ENCODE measurements at places on chromosomes 2 and 18.

DNA sequence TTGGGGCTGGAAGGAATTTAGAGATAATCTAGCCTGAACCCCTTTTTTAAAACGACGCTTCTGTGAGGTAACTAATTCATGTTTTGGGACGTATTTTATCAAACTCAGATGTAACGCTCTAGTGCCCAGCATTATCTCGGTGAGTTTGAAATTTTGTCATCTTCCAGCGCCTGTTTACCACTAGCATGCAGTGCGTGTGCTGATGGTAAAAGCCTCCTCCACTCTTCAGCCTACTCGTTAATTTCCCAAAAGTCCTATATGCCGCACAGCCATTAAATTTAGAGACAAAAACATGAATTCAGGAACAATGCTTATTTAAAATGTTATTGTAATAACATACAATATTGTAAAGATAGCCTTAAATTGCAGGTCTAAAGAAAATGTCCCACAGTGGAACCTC lies 2.8 kb downstream of the ZCCHC2 start:
- no peak for DNase-seq

- no peak for DNase-seq
Measured at GRCh38 chr2:144354953-144355352, 165.0 kb downstream of the ZEB2 start.

DNA sequence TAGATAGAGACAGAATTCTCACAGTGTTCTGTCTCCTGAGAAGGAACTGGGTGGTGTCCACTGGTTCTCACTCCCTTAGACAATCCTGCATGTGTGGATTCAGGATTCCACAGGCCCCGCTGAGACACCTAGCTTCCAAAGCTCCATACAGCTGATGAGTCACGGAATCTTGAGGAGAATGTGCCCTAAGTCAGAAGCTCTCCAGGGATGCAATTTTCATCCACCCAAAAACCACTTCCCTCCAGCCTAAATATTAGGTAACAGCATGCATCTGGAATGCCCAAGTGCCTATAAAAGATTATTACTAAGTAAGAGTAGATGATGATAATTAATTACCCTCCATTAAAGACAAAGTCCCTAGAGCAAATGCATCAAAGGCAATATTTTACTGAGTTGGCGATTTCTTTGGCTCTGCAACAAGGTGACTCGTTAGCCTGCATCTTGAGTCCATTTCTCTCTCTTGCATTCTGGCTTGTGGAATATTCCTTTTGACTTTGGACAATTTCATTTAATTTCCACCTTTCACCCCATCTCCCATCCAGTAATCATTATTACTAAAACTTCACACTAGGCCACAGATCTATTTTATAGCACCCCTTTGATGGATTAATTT lies 475.1 kb downstream of the TNS1 start:
- DNase-seq, result no peak

DNA sequence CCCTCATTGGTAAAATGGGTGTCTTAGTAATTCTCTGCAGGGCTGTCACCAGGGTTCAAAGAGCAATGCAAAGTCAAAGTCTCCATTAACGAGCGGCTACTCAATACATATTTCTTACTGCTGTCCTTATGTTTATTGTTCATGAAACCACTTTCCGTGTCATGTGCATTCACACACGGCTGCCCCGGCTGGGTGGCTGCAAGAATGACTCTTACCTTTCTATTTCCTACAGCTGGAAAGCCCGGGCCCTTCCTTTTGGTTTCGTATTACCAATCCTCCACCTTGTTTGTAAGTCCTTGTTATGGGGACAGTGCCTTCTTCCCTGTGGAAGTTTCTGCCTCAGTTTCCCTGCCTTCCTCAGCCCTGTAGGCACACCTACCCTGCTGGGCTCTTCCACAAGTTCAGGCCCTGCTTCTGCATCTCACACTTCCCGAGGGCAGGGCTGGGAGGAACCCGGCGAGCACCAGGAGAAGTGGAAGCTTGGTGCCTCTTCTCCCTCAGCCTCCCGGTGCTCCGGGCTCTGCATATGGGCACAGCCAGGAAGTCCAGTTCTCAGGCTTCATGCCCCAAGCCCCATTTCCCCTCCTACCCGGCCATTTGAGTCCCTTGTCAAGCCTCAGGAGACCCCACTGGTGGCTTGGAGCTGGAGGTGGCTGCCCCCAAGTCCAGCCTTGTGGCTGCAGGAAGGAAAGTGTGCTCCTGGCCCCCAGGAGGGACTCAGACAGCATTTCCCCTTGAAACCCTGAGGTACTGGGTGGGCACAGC lies 18.7 kb upstream of the ACKR3 start:
- DNase-seq, result no peak

GRCh38 chr2:108776475-108776874 lies 10.1 kb upstream of the CCDC138 start:
- DNase-seq, result no peak

DNA sequence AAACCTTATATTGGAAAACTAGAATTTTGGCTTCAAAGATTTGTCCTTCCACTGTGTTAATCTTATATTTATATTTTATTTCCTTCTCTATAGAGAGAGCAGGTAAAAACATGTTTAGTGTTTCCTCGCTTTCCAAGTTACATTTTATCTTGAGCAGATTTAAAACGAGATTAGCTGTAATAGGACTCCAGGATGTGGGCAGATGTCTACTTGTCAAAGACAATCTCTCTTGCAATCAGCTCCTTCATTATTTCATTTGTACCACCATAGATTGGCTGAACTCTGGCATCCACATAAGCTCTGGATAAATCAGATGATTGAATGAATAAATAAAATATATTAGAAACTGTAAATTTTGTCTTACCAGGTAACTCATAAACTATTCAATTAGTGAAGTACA lies 17.5 kb upstream of the KANSL1L start:
- DNase-seq, result no peak

DNA sequence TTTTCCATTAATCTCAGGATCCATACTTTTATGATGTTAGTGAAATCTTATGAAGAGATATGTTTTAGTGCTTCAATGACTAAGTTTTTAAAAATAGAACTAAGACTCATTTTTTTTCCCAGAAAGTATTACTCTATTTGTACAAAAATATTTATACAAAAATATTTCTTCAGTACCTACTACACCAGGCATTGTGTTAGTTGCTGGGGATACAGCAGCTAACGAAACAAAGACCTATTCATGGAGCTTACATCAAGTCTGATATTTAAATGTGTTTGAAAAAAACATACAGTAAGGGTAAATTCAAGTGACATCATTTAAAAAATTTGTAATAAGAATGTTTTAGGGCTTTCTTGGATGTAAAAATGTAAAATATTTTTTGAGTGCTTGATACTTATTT lies 11.6 kb downstream of the VAPA start:
- no peak for DNase-seq

- no peak for DNase-seq
Measured at GRCh38 chr2:36277881-36278523, 77.6 kb upstream of the CRIM1 start.

DNA sequence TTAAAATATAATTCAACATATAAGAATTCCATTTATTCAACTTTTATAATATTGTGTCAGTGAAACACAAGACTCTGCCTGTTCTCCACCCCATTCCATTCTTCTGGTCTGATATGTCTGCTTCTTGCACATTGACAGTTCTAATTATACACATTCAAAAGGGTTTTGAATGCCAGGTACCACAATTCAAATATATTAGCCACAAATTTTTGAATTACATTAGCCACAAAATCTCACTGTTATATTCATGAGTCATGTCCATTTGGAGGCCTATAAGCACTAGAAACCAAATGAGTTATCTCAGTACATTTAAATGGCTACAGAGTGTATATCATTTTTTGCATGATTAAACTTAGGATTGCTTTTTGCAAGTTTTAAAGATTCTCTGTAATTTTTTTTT lies 72.1 kb downstream of the CCDC150 start:
- no peak for DNase-seq

- no peak for DNase-seq
Measured at GRCh38 chr2:204114295-204115136, 178.0 kb downstream of the ICOS start.

DNA sequence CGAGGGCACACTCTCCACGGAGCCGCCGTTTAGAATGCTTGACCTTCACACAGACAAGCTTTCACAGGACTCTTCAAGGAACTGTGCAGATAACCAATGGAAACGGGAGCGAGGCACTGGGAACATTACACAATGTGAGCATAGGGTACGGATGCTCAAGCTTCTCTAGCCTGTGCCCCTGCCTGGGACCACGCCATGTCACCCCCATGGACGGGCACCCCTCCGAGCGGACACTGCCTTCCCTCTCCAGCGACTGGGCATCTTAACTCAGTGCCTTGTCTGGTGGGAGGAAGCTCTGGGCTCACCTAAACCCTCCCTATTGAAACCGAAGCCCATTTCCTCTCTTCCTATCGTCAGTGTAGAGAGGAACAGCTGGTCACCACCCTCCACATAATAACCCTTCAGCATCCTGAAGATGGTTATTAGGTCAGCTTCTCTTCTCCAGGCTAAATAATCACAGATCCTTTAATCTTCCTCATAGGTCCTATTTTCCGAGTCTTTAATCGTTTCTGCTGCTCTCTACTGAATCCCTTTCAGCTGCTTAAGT lies 626.7 kb downstream of the GALR1 start:
- DNase-seq, result no peak

DNA sequence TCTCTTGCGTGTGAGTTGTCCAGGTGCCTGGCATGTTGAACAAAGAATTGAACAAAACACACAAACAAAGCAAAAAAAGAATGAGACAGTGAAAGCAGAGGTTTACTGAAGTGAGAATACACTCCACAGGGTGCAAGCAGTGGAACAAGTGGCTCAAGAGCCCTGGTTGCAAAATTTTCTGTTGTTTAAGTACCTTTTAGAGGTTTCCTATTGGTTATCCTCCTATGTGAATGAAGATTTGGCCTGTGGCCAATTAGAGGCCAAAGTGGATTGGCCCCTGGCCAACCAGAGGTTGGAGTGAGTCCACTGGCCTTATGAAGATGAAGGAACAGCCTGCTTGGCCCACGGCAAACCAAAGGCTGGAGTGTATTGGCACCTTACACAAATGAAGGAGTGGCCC lies 1188.5 kb upstream of the NRXN1 start:
- DNase-seq, result no peak

DNA sequence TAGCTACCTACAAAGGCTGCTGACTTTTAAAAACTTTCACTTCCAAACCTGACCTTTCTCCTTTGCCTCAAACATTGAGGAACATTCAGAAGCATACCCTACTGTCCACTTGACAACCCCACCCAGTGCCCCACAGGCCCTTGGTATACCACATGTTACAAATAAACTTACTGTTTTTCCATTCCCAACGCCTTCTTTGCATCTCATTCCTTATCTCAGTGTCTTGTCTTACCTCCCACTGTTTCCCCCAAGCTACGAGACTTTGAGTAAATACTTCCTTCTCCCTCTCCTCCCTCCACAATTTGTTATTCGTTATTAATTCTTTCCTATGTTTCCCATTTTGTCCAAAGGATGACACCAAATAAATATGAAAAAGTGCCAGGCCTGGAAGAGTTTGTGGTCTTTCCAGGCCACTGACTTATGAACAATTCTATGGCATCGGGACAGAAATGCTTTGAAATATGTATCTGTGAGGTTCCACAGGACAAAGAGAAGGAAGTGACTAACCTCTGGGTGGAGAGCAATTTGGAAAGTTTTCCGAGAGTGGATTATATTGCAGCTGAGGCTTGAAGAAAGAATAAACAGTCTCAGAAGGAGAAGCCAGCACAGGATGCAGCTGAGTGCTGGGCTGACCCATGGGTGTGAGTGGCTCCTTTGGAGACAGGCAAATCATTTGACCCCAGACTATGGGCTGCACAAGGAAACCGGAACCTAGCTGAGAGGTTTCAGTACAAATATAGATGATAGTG lies 409.0 kb downstream of the LPIN1 start:
- no peak for DNase-seq

GRCh38 chr2:200782251-200782650 lies 29.5 kb upstream of the BZW1 start:
- no peak for DNase-seq

GRCh38 chr18:21389283-21389682 lies 147.3 kb downstream of the GREB1L start:
- no peak for DNase-seq

DNA sequence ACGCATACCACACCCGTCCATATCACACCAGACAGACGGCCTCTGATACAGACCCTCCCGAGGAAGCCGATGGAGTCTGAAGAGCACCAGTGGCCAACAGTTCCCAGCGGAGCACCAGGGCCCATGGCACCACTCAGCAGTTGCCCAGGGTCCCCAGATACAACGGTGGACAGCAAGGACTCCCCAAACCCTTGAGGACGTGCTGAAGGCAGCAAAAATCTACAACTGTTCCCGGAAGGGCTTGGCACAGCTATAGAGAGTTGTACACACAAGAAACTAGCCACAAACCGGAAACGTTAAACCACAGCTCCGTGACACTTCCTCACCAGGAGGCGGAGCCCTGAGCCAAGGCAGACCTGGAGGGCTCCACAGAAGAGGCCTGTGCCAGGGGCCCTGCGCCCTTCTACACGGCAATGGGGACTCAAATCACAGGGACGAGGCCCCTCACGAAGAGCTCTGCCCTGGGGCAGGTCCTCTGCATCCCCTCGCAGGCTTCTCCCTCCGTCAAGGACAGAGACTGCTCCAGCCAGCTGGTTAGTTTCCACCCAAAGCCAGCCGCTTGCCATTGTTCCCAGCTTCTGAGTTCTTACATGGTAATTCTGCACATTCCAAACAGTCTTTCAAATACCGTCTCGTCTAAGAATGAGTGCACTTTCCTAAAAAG lies 133.4 kb downstream of the HDAC4 start:
- peak; percentile 51 for DNase-seq

DNA sequence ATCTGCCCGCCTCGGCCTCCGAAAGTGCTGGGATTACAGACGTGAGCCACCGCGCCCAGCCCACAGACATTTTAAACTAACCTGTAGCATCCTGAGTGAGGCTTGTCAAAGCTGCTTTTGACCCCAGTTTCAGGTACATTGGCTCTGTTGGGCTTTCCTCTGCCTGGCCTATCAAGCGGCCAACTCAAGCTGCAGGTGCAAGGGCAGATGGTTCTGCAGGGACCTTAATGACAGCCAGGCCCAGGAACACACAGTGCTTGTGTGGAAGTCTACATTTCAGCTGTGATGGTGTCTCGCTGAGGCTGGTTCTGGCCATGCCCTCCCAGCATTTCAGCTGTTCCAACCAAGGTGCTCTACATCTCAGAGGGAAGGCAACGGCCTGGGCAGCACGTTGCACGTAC lies 18.4 kb downstream of the INPP4A start:
- DNase-seq, result no peak

GRCh38 chr2:48284621-48285212 lies 245.2 kb upstream of the STON1 start:
- no peak for DNase-seq

GRCh38 chr2:188601927-188602326 lies 310.3 kb downstream of the GULP1 start:
- no peak for DNase-seq

DNA sequence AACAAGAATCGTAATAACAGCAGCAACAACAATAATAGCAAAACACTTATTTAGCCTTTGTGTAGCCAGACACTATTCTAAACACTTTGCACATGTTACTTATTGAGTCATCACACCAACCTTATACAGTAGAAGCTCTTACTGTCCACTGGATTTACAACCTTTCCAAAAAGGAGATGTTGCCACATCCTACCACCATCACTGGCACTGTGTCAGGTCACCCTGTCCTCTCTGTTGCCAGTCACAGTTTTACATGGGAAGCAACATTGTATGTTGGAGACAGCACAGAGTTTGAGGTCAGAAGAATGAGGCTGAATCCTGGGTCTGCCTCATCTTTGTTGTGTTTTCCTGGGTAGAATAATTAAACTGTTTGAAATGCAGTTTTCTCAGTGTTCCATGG lies 201.4 kb upstream of the EPAS1 start:
- DNase-seq, result no peak

GRCh38 chr2:139374296-139374850 lies 594.2 kb upstream of the NXPH2 start:
- no peak for DNase-seq

Data from Calu3 (cell line).